GM18507 (cell line): ENCODE measurements at places on chromosomes 3 and 15.

DNA sequence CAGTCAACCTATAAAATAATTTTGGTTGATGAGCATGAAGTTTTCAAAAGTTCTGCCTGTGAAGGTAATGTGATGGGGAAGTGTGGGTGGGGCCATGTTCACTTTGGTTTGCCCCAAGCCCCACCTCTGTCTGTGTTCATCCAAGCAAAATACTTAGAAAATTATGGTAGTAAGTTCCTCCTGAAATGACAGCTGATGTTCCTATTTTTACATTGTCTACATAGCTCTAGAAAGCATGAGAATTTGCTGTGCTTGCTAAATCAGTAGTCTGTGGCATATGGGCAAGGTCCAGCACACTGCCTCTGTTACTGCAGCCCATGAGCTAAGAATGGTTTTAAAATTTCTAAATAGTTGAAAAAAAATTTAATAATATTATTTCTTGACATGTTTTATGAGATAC lies 21.9 kb upstream of the CP start:
- no peak for DNase-seq

DNA sequence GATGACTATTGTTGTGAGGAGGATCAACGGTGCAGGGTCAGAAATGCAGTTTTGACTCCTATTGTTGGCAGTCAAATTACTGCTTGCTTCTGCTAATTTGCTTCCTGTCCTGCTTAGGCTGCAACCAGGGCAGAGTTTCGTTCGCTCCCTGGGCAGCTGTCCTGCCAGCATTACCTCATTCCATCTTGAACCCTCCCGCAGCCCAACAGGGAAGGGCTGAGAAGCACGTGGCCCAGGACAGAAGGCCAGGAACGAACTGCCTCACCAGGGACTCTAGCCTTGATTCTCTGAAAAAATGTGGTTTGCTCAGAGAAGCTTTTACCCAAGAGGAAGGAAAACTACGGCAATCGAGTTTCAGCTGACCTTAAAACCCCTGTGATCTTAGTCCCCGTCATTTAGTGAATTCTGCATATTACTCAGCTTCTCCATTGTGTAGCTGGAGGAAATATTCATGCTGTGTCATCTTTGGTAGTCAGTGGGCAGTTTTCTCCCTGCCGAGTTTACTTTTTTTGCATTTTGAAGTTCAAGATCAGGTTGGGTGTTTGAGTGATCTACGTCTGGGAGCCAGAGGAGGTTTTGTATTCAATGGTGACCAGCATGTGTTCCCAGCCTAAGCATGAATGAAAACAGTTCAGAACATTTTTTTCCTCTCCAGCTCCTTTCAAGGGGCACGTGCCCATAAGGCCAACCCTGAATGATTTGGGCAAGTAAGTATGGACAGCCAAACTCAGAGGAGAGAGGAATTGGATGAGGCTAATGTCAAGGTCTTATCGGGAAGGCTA lies 23.0 kb downstream of the TLNRD1 start:
- DNase-seq = peak; percentile 70

DNA sequence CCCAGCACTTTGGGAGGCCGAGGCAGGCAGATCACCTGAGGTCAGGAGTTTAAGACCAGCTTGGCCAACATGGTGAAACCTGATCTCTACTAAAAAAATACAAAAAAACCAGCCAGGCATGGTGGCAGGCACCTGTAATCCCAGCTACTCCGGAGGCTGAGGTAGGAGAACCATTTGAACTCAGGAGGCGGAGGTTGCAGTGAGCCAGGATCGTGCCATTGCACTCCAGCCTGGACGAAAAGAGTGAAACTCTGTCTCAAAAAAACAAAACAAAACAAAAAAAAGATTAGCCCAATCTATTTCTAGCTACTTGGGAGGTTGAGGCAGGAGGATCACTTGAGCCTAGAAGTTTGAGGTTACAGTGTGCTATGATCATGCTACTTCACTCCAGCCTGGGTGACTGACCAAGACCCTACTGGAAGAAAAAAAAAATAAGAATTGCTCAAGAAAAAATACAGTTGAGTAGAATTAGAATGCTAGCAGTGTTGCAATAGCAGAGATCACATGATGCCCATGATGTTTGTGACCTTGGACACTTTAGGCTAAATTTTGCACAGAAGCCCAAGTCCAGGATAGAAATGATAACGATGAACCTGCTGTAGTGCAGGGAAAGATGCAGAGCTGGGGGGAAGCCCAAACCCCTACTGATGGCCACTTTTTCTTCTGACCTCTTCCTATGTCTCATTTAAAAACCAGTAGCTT lies 162.2 kb downstream of the LPP start:
- DNase-seq = no peak

GRCh38 chr3:31670136-31670535 lies 137.4 kb downstream of the STT3B start:
- no peak for DNase-seq

- DNase-seq = no peak
These were observed 22.5 kb downstream of the MAP2K5 start for GRCh38 chr15:67564968-67565345.

DNA sequence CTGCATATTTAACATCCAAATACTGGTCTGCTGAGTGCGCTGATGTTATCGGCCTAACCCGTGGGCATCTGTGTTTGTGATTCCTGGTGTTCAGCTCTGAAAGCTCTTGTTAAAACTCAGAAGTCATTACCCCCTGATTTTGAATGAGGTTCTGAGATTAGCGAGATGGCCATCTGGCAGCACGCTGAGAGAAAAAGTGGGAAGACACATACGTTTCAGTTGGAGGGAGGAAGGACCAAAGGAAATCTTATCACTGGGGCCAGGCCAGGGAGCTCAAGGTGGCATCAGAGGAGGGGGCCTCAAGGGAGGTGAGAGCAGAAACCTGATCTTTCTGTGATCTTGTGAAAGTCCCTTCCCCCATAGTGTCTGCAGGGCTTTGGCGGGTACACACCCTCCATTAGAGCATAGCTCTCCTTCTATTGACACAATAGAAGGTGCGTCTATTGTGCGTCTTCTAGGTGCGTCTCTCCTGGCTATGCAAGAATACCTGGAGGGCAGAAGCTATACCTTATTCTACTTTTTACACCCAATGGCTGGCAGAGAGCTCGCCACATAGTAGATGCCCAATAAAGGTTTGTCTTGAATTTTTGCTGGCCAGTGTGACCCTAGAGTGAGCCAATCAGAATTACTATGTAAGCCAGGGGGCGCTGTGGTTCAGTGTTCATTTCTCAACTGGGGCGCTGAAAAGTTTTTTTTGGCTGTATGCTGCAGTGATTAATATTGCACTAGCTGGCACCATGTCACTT lies 182.4 kb downstream of the SHQ1 start:
- DNase-seq = peak; percentile 20

GRCh38 chr3:127574880-127575878 lies 15.4 kb downstream of the TPRA1 start:
- DNase-seq = peak; percentile 95

GRCh38 chr15:78155355-78155939 lies 6.3 kb downstream of the IDH3A start:
- no peak for DNase-seq

- DNase-seq = no peak
These were observed 33.8 kb downstream of the MRAS start for GRCh38 chr3:138381950-138382715.

GRCh38 chr15:58334803-58335202 lies 97.0 kb upstream of the LIPC start:
- no peak for DNase-seq

DNA sequence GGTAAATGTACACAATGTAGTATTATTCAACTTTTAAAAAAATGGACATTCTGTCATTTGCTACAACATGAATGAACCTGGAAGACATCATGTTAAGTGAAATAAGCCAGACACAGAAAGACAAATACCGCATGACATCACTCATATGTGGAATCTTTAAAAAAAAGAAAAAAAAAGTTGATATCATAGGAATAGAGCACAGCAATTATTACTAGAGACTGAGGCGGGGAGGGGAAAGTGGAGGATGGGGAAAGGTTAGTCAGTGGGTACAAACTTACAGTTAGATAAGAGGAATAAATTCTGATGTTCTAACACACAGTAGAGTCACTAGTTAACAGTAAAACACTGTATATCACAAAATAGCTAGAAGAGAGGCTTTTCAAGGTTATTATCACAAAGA lies 22.2 kb downstream of the RYK start:
- DNase-seq = no peak

- DNase-seq = no peak
These were observed 106.6 kb upstream of the IGSF10 start for GRCh38 chr3:151567477-151567876.

- no peak for DNase-seq
These were observed 23.9 kb upstream of the TXNRD3 start for GRCh38 chr3:126678693-126679317.

GRCh38 chr3:43707998-43708397 lies 17.3 kb downstream of the ABHD5 start:
- DNase-seq = no peak

DNA sequence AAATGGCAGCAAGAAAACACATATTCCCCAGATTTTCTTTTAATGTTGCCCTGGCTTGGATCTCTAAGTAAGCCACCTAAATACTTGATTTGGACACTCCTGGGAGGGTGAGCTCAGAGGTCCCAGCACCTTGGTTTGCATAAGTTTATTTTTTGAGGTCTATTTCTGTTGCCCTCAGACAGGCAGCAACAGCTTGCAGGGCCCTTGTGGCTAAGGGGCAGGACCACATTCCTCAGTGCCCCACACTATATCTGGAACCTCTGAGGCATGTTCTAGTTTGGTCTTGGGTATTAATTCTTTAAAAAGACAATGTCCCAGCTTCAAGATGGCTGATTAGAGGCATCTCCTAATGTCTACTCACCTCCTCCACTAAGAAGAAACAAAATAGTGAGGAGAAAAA lies 57.5 kb downstream of the IGSF11 start:
- no peak for DNase-seq

DNA sequence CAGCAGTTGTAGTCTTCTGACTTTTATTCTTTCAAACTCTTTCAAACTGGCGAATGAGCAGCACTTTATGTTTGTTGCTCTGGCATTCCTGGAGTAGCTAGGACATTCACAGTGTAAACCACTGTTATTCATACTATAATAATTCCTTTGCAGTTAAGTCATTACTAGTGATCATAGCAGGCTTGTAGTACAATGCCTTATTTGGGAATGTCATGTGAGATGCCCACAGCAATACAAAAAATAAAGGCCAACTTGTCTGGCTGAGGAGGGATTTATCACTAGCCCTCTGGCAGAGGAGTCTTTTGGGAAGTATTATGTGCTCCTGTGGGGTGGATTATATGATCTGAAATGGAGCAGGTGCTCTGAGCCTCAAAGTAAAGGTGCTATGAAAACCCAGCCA lies 197.2 kb downstream of the VGLL3 start:
- DNase-seq = no peak

GRCh38 chr15:62316413-62317060 lies 151.5 kb upstream of the C2CD4B start:
- no peak for DNase-seq

DNA sequence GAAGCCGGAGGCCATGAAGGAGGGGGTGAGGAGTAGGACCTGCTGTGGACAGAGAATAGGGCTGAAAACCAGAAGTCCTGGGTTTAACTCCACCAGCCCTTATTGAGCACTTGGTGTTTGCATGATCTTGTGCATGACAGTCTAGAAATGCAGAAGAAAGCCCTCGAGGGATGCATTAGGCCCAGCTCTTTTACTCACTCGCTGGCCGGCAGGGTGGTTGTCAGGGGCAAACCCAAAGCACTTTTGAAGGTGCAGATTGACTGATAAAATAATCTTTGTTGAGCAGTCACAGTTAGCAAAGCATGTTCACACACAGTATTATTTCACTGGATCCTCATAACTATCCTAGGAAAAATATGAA lies 55.3 kb downstream of the CORO2B start:
- no peak for DNase-seq

- no peak for DNase-seq
These were observed 59.9 kb upstream of the LIMD1 start for GRCh38 chr3:45534632-45535031.

- DNase-seq = no peak
These were observed 26.3 kb upstream of the GOLGA6C start for GRCh38 chr15:75231836-75232235.

GRCh38 chr3:27633224-27633545 lies 88.9 kb downstream of the EOMES start:
- DNase-seq = no peak

GRCh38 chr15:51721199-51721960 lies 16.1 kb downstream of the LYSMD2 start:
- no peak for DNase-seq

DNA sequence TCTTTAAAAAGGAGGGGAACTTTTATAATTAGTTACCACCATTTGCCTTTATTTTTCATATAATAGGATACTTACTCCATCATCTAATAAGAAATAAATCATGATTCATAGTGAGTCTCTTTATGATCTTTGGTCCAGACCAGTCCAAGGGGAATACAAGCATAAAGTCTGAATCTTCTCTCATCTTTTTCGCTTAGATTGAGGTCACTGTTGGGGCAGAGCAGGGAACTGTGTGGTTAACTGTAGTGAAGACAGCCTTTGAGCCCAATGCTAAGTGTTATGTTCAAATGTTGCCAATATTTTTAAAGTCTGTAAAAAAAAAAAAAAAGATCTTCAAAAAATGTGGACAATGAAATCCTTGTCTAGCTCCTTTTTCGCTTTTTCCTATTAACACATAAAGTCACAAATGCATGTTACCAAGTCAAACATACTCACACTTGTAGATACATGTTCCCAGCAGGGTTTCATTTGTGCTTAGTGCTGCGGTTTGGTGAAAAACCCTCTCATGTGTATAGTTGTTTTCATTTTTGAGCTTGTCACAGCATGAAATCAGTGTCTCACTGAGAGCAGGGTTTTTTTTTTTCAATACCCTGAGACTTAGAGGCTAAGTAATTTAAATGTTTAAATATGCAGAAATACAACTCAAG lies 72.1 kb downstream of the EPHA3 start:
- DNase-seq = no peak

DNA sequence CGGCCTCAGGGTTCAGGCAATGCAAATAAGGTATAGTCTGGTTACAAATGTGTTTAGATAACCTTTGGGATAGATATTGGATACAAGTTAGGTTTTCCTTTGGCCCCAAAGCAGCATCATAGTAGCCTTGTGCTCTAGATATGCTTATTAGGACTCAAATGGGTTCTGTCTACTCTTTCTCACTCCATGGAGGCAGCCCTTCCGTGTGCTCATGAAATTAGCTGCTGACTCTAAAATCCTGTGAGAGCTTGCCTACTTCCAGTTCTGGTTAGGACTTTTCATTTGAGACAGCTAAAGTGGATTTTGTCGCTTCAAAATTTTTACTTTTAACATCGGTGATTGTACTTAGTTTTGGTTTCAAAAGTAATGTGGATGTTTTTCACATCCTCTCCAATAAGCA lies 1.6 kb downstream of the CDV3 start:
- DNase-seq = no peak

GRCh38 chr3:49813497-49814174 lies at the start of gene UBA7:
TSS of gene UBA7 (minus strand) at chr3:49813953. CDS start at chr3:49813787, 166 bp downstream.
- DNase-seq = peak; percentile 60

GRCh38 chr3:46293991-46294833 lies 52.0 kb downstream of the CCR3 start:
- DNase-seq = no peak

DNA sequence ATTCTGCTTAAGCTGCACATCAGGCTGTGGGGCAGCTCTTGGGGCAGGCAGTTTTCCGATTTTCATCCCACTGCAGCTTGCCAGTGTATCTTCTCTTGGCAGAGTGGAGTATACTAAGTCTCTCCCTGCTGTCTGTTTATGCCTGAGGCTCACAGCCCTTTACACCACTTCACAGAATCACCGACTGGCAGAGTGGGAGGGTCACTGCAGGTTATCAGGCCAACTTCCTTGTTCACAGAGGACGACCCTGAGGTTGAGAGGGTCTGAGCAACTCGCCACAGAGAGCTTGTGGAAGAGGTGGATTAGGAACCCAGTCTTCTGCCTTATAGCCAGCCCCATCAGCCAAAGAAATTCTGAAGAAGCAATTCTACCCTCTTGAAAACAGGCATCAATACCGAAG lies 30.9 kb downstream of the KIF9 start:
- no peak for DNase-seq

- no peak for DNase-seq
These were observed 8.3 kb downstream of the B3GALNT1 start for GRCh38 chr3:161096771-161097367.
